ENCODE measurements at places on chromosomes 13 and 19. TPM values are rescaled to one million over a fixed set of nuclear protein-coding genes. Genes with fewer than 3 reads are reported as not detected.

PLIN5 gene
- 43.6 TPM for total RNA-seq

GRCh38 chr19:8320564-8321066 is 560 bp downstream of the NDUFA7 start:
- DNase-seq, result no peak

GRCh38 chr19:3639479-3639878 is 12.9 kb upstream of the CACTIN start:
- DNase-seq, result no peak

MAG gene
- total RNA-seq, result not detected

DNA sequence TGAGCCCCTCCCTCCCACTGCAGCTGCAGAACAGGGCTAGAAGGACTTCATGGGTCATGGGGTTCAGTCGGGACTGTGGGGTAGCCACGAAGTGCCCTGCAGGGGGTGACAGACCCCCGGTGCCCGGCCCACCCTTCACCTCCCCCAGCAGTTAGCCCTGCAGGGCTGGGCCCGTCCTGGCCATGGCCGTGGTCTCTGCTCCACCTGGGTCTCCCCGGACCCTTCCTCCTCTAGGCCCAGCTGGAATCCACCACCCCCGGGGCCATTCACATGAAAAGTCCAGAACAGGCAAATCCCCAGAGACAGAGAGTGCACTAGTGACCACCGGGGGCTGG is 17.3 kb downstream of the MKNK2 start:
- DNase-seq, result no peak

GRCh38 chr13:32362574-32362973 is 47.3 kb downstream of the BRCA2 start:
- DNase-seq, result no peak

IRGC gene
- not detected for total RNA-seq

DNA sequence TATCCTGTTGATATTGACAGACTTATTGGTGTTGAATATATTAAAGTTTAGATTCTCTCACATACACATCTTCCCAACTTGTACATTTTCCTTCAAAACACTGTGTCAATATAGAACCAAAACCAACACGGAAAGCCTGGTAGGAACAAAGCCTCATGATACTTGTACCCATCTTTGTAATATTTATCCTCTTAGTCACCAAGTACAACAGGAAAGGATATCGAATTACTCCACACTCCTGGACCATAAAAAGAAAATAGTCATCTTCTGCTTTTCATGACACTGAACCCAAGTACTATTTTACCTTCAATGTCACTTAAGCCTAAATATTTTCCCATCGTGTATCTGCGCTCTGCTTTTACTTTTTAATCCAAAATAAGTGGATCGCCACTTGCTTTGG is 702.9 kb upstream of the PCDH9 start:
- no peak for DNase-seq

DNA sequence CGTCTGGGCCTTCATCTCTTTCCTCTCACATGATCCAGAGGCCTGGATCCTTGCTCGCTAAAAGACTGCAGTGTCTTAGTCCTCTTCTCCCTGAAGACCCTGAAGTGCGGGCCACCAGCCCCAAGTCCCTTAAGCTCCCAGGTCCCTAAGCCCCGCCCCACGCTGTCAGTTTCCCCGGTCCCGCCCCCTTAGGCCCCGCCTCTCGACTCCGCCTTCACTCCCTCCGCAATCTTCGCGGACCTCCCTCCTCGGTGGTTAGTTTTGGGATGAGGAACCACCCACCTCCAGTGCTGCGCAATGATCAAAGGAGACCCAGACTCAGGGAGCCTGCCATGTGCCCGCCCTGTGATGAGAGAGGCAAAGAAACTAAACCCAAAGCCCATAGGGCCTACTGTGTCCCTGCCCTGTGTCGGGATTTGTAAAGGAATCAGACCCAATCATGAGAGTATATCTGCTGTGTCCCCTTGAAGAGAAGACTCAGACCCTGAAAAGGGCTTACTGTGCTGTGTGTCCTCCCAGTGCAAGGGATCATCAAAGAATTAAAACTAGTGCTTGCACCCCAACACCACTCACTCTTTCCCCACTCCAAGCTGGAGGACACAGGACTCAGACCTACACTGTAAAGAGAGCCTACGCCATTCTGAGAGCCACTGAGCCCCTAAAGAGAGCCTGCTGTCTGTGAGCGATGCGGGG is 3.0 kb upstream of the COX6B1 start:
- DNase-seq, result peak; percentile 83

DNA sequence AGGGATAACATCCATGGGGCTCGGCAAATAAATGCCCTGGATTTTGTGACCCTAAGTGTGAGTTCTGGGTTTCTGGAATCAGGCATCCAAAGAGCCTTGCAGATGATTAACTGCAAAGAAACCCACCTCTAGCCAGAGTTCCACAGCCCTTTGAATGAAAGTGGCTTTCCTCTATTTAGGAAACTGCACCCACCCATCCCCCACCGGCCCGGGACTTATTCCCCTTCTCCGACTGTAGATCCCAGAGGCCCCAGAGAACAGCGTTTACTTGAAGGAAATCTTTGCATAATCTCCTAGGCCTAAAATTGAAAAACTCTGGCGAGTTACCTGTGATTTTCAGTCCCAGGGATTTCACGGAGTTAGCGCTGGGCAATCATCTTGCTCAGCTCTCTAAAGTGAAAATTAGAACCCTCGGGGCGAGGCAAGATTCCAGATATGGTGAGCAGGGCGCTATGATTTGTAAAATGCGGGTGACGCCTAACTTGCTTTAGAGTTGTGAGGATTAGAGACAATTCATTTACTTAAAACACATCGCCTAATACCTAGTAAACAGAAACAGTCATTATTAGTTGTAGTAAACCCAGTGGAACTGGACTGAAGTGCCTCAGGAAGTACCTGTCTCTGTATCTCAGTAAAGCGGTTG is 9.4 kb downstream of the URAD start:
- no peak for DNase-seq

DNA sequence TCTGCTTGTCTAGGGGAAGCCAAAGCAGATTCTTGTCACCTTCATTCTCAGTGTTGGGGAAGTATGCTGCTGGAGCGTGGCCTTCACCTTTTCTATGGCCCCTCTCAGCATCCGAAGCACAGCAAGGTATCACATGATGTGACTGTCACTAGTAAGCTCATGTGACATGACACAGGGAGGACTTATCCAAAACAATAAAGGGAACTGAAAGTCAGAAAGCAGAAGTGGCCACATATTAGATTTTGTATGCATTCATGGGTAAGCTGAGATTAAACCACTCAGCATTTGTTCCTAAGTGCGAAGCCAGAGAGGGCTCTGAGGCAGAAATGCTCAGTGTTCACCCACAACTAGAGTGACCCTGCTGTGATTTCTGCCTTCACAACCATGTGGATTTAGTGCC is 72.8 kb upstream of the PCDH8 start:
- no peak for DNase-seq

DNA sequence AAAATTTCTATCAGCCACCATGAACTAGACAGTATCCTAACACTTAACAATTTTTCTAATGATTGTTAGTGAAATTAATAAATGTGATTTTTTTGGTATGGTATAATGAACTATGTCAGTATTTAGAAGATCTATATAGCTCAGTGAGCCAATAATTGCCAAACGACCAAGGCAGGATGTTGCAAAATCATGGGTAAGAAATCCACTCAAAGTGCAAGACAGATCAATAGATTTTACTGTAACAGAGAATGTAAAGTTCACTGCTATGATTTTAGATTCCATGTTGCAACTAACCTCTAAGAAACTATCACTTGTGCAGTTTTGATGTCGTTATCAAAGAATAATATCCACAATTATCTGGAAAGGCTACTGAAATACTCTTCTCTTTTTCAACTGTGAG is 44.0 kb upstream of the MYCBP2 start:
- DNase-seq, result no peak

DNA sequence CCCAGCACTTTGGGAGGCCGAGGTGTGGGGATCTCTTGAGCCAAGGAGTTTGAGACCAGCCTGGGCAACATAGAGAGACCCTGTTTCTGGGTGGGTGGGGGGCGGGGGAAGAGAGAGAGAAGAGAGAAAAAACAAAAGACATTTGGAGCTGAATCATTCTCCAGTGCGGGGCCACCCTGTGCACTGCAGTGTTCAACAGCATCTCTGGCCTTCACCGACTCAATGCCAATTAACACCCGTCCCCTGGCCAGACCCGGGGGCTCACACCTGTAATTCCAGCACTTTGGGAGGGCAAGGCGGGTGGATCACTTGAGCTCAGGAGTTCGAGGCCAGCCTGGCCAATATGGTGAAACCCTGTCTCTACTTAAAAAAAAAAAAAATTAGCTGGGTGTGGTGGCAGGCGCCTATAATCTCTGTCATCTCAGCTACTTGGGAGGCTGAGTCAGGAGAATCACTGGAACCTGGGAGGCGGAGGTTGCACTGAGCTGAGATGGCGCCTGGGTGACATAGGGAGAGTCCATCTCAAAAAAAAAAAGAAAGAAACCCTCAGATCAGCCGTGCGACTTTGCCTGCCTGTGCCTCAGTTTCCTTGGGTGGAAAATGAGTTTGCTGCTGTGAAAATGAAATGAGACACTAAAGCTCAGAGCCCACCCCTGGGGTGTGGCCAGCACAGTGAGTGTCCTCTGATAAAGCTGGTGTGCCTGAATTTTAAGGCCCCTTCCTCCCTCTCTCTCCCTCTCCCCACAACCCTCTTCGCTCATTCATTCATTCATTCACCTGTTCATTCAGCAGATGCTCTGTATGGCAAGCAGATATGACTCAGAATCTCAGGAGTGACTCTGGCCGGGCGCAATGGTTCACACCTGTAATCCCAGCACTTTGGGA is 6.4 kb downstream of the KLF2 start:
- DNase-seq, result no peak

KRTDAP gene
- total RNA-seq, result not detected

COLGALT1 gene
- total RNA-seq, result 28.3 TPM

USHBP1 gene
- 4.3 TPM for total RNA-seq

GRCh38 chr13:51148952-51149573 is 38.0 kb upstream of the C13orf42 start:
- peak; percentile 67 for DNase-seq

DNA sequence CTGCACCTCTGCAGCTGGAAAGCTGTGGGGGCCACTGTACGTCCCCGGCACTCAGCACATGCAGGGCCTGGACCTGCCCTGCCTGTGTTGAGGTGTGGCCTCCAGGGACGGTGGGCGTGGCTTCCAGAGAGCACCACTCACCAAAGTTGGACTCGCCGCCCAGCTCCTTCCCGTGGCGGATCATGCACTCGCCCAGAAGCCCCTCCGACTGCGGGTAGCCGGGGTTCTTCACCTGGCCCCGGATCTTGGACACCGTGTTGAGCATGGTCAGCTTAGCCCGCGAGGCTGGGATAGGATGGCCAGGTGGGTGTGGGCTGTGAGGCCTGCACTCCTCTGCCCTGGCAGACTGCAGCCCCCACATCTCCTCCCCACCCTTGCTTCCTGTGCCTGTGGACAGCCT is 22.0 kb downstream of the MPND start:
- DNase-seq, result no peak

DNA sequence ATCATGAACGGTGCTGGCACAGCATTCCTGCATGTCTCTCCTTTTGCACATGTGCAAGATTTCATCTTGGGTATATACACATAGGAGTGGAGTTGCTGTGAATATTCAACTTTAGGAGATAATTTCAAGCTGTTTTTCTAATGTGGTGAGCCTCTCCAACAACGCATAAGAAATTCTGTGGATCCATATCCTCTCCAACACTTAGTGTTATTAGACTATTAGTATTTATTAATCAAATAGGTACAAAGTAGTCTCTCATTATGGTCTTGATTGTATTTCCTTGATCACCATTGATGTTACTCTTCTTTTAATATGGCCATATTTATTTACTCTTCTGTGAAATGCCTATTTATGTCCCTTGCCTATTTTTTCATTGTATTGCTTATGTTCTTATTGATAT is 114.5 kb downstream of the URI1 start:
- DNase-seq, result no peak

DNA sequence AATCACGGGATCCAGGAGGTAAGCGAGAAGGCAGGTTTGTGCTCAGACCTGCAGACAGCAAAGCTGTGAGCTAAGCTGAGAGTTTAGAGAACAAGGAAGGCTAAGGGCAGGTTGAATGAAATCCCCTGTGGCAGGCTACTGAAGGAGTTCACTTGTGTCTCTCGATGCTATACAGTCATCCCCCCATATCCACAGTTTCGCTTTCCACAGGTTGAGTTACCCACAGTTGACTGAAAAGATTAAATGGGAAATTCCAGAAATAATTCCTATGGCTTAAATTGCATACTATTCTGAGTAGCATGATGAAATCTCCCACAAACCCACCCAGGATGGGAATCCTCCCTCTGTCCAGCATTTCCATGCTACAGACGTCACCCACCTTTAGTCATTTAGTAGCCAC is 49.6 kb downstream of the ABCC4 start:
- no peak for DNase-seq

- DNase-seq, result no peak
Measured at GRCh38 chr19:49497047-49497788, 984 bp downstream of the RPS11 start.

RFPL4A gene
- total RNA-seq, result not detected

GRCh38 chr13:105735281-105735680 is 800.2 kb downstream of the EFNB2 start:
- no peak for DNase-seq

- no peak for DNase-seq
Measured at GRCh38 chr13:111119966-111120365, 4.9 kb downstream of the ARHGEF7 start.

DNA sequence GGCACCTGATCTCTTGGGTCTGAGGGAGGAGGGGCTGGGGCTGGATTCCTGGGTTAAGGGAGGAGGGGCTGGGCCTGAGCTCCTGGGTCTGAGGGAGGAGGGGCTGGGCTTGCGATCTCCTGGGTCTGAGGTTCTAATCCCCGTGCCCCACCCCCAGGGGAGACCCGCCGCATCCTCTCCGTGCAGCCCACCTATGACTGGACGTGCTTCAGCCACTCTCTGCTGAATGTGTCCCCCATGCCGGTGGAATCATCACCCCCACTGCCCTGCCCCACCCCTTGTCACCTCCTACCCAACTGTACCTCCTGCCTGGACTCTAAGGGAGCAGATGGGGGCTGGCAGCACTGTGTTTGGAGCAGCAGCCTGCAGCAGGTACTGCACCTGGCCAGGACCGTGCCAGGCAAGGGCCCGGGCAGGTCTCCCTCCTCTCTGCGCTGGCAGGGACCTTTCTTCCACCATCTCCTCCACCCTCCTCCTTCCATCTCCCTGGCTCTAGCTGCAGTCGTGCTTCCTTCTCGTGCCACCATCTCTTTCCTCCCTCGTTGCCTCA is 27.1 kb downstream of the CNFN start:
- no peak for DNase-seq

CLDN10 gene
- total RNA-seq, result not detected

SLC6A16 gene
- total RNA-seq, result 0.56 TPM

All from right atrium auricular region (tissue), 2 donors.